ENCODE measurements at places on chromosomes 5 and 9.

DNA sequence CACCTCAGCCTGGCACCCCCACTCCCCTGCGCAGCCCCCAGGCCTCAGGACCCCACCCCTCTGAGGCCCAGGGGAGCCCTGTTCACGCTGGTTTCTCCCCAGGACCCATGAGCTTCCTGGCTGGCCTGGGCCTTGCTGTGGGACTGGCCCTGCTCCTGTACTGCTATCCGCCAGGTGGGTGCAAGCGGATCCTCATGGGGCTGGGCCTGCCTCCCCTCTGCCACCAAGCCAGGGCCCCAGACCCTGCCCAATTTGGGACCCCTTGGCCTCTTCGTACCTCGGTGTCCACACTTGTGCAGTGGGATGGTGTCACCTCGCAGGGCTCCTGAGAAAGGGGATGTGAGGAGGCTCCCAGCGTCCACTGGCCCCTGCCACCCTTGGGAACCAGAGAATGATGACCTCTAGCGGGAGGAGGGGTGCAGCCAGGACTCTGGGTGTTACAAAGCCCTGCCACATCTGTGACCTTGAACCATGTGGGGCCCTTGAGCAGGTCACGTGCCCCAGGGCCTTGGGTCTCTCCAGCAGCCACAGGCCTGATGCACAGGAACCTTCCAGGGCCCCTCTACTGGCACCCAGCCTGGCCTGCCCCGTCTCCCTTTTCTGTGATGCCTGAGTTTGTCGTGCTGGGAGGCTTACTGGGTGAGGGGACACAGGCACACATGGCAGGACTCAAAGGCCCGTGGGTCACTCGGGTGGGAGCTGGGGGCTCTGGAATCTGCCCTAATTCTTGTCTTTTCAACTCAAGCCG is 16.3 kb downstream of the CARD19 start:
- no peak for DNase-seq

- no peak for DNase-seq
Measured at GRCh38 chr9:136978073-136978864, 965 bp downstream of the PTGDS start.

DNA sequence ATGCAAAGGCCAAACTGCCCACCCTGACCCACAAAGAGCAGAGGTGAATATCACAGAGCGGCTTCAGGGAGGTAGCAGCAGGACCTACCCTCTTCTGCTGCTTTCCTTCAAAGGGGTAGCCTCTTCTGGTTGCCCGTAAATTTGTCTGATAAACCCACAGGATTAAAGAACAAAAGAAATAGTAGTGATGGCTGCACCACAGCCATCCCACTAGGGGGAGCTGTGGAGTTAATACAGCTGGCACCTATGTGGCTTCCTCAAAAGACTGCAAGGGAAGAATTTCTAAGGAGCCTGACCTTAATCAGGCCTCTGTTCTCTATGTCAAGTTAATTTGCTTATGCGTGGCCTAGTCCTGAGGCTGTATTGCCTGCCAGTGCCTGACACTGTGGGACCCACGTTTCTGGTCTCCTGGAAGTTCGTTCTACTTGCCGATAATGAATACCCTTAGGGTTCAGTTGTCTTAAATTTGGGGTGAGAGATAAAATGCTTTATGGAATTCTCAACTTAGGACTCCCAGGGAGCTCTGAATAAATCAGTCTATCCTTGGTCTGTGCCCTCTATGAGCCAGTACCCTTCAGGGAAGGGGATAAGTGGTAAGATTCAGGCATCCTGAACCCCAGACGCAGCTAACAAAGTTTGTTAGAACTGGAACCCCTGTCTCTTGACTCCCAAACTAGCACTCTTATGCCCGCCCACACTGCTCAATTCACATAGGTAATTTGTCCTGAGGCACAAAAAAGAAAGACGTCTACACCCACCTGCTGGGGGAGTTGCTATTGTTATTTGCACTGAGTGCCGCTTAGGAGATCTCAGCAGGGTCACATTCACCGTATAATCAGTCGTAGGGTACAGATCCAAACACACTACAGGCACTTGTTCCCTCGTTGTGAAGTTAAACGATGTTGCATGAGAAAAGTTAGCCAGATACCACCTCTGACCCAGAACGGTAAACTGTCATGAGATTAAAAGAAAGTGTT is 77.1 kb downstream of the SUSD1 start:
- peak; percentile 15 for DNase-seq

GRCh38 chr5:171823269-171823668 is 37.7 kb downstream of the SMIM23 start:
- DNase-seq, result no peak

DNA sequence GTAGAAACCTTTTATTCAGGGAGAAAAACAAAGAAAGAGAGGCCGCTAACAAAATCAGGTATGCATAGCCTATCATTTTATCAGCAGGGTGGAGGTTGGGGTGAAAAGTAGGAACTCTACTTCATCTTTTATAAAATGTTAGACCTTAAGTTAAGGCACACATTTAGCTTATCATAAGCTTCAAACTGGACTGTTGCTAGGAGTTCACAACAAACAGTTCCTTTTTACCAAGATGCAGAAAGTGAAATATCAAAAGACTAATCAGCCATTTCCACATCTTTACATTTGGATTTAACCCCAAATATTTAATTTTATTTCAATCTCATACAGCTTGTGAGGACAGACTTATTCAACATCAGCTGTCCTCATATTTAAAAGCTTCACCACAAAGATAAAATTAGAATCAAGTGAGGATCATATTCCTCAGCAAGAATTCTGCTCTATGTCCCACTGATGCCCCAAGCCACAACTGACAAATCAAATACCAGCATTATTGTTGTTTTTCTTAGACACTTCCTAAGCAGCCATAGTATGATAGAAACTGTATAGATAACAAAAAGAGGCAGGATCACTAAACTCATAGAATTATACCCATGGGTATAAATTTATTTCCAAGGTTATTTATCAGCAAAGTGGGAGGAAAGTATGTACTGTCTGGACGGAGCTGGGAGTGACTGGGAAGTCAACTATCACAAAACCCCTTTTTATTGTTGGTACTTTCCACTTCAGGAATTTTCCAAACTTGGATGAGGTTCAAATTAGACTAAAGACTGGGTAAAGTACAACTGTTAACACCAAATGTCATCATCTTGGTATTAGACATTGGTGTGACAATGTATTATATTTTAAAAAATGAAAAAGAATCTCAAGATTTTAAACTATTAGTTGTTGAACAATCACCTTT is 29.9 kb upstream of the MYOT start:
- DNase-seq, result no peak

- DNase-seq, result no peak
Measured at GRCh38 chr5:128539038-128539429, 989 bp upstream of the FBN2 start.

- peak; percentile 9 for DNase-seq
Measured at GRCh38 chr5:153445875-153446579, 44.4 kb upstream of the GRIA1 start.

- no peak for DNase-seq
Measured at GRCh38 chr5:181160152-181160754, 12.9 kb downstream of the OR2V2 start.

- DNase-seq, result no peak
Measured at GRCh38 chr5:56314529-56314928, 81.4 kb upstream of the ANKRD55 start.

GRCh38 chr5:146091881-146092280 is 13.5 kb downstream of the PLAC8L1 start:
- no peak for DNase-seq

- DNase-seq, result no peak
Measured at GRCh38 chr9:795869-796268, 45.6 kb upstream of the DMRT1 start.

DNA sequence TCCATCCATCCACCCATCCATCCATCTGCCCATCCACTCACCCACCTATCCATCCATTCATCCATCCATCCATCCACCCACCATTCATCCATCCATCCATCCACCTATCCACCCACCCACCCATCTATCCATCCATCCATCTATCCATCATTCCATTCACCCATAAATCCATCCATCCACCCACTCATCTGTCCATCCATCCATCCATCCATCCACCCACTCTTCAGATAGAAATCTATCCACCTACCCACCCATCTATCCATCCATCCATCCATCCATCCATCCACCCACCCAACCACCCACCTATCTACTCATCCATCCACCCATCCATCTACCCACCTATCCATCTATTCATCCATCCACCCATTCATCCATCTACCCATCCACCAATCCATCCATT is 35.0 kb upstream of the SLC6A19 start:
- DNase-seq, result no peak
